NCI-H524 (cell line): ENCODE measurements at places on chromosomes 11 and 22.

GRCh38 chr11:59804061-59804460 lies 6.5 kb downstream of the MRPL16 start:
- no peak for DNase-seq

GRCh38 chr11:127105593-127106541 lies 105.3 kb upstream of the KIRREL3 start:
- peak; percentile 98 for DNase-seq

- DNase-seq, result no peak
Observed at GRCh38 chr22:31295831-31296657, 3.8 kb upstream of the PIK3IP1 start.

DNA sequence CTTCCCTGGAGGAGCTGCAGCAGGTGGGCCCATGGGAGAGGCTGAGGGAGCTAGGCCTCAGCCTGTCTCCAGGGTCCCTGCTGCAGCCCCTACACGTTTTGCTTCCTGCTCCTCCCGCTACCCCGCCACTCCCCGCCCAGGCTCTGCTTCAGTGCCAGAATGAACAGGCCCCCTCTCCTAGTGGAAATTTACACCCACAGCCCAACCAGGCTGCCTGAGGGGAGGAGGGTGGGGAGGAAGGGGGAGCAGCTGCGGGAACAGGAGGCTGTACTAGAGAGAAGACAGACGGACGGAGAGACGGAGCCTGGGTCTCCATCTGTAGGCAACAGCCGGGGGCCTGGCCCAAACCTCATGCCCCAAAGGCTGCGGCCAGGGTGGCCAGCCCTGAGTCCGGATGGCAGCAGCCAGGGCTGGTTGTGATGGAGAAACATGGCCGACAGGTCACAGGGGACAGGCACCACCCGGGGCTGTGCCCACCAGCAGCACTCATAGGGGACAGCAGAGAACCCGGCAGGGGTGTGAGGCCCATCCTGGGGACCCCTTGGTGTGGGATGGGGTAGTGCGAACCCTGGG lies 20.6 kb downstream of the FLRT1 start:
- DNase-seq, result peak; percentile 55
